ENCODE measurements at places on chromosomes 7 and 10.

GRCh38 chr10:72541337-72541736 is 84.5 kb downstream of the MICU1 start:
- DNase-seq: no peak

DNA sequence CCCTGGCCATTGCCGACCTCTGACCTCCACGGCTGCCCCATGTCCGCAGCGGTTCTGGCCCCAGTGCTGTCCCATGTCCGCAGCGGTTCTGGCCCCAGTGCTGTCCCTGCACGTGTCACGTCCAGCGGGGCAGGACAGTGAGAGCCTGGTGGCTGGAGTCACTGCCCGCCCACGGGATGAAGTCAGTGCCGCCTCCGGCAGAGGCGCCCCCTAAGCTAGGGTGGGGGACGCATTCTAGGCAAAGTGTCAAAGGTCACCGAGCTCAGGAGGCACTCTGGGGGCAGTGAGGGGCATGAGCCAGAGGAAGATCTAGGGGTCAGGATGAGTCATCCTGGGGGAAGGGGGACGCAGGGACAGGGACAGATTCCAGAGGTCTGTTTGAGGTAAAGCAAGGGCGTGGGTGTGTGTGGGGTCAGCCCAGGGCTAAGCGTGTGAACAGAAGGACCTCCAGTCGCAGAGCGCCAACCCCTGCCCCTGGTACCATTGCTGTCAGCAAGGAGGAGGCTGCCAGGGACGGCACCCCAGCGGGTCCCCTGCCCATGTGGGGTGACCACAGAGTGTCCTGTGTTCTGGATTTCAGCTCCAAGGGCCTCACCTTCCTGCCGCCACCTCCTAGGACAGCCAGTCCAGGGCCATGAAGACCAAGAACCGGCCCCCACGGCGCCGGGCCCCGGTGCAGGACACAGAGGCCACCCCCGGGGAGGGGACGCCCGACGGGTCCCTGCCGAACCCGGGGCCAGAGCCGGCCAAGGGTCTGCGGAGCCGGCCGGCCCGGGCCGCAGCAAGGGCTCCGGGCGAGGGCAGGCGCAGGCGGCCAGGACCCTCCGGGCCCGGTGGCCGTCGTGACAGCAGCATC is 665 bp downstream of the BHLHA15 start:
- no peak for DNase-seq

GRCh38 chr10:4656576-4657194 is 169.3 kb upstream of the AKR1E2 start:
- no peak for DNase-seq

DNA sequence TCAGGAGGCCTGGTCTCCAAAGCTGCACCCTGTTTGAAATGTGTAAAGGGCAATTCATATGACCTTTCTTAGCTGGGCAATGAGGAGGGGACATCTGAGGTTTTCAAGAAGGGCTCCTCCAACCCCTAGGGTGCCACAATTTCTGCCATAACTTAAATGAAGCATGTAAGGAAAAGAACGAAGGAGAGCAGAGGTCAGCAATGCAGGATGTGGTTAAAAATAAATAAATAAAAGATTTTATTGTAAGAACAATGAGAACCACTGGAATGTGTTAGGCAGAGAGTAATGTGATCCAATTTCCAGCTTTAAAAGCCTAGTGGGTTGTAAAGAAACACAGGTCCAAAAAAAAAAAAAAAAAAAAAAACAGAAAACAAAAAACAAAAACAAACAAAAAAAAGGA is 673.1 kb downstream of the TNS3 start:
- DNase-seq: no peak

- no peak for DNase-seq
These were observed 126.8 kb downstream of the ADRA2A start for GRCh38 chr10:111203615-111204014.

GRCh38 chr10:122458693-122459092 is 2.7 kb upstream of the HTRA1 start:
- no peak for DNase-seq

GRCh38 chr10:34295142-34295548 is 520.0 kb downstream of the PARD3 start:
- no peak for DNase-seq

- DNase-seq: no peak
These were observed 78.1 kb upstream of the PRR15 start for GRCh38 chr7:29485339-29486190.

GRCh38 chr7:22728401-22729029 is 1.5 kb downstream of the IL6 start:
- no peak for DNase-seq

DNA sequence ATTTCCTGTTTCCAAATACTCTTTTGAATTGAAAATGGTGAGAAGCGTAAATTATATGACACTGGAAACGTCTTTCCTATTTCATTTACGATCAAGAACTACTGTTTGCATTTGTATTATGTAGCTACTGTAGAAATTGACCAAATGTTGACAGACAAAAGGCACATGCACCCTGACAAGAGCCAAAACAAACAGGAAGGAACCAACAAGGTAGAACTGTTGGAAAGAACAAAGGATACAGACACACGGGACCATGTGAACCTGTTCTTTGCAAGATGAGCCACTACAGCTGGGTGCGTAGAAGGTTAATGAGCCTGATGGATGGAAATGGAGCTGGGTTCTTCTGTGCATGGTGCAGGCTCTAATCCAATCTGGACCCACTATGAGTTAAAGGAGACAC is 48.4 kb upstream of the FZD8 start:
- no peak for DNase-seq

- no peak for DNase-seq
These were observed 64.1 kb downstream of the PTPRZ1 start for GRCh38 chr7:121936951-121937623.

DNA sequence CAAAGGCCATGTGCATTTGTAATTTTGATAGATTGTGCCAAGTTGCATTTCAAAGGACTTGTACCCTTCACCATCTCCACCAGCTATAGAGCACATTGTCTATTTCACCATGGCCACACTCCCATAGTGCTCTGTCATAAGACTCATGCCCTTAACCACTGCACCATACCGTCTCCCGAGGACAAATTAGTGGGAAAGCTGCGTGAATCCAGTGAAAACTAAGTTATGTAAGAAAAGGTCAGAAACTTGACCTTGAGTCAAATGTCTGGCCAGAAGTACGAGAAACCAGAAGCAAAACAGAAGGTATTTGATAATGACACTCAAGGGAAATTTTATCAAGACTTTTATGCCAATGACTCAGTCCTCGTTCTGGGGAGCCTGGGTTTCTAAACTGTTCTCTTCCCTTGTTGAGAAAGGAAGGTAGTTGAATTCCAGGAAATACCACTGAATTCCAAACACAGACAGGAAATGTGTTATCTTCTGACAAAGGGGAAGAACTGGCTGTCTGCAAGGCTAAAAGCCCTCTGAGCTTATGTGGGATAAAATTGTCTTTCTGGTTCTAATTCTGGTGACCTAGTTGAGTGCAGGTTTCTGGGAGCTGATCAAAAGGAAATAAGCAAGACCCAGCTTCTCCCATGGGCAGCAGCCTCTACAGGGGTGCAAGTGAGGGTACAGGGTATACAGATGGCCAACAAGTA is 49.7 kb downstream of the CDK1 start:
- no peak for DNase-seq

- no peak for DNase-seq
These were observed 4.3 kb upstream of the CHCHD2 start for GRCh38 chr7:56110611-56111010.

GRCh38 chr10:103336370-103336769 is 14.6 kb downstream of the PCGF6 start:
- no peak for DNase-seq

DNA sequence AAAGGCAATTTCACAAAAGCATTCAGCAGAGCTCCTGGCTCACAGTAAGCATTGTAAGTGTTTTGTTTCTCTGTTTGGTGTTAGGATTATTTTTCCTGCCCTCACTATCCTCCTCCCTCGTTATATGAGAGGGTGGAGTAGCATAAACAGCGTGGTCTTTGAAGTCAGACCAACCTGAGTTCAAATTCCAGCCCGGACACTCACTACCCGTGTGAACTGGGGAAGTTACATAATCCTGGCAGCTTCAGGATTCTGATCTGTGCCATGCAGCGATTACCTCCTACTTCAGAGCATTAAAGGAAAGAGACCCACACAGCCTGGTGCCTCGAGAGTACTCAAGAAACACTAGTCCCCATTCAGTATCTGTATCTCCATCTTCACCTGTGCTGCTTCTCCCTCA is 386.5 kb downstream of the INHBA start:
- DNase-seq: no peak

- DNase-seq: no peak
These were observed 113.2 kb downstream of the GRID1 start for GRCh38 chr10:86253091-86254072.

- no peak for DNase-seq
These were observed 78.5 kb downstream of the GRID1 start for GRCh38 chr10:86287966-86288579.

- DNase-seq: no peak
These were observed 497.4 kb upstream of the FOXK1 start for GRCh38 chr7:4184653-4185052.

- no peak for DNase-seq
These were observed 40.0 kb downstream of the NACAD start for GRCh38 chr7:45048748-45049147.

GRCh38 chr10:123995082-123995460 is 98.3 kb downstream of the CHST15 start:
- DNase-seq: no peak

DNA sequence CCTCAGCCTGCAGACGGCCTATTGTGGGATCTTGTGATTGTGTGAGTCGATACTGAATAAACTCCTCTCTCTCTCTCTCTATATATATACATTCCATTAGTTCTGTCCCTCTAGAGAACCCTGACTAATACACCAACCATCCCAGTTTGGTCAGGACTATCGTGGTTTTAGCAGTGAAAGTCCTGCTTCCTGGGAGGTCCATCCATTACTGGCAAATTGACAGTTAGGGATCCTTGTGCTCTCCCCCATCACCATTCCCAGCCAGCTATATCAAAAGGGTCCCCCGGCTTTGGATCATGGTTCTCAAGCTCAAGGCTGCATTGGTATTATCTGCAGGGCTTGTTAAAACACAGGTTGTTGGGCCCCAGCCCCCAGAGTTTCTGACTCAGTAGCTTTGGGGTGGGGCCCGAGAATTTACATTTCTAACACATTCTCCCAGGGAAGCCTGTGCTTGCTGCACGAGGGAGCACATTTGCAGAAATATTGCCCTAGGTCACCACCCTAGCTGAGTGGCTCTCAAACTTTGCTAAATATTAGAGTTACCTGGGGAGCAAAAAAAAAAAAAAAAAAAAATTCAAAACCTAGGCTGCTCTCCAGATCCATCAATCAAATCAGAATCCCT is 899.1 kb upstream of the AUTS2 start:
- no peak for DNase-seq

DNA sequence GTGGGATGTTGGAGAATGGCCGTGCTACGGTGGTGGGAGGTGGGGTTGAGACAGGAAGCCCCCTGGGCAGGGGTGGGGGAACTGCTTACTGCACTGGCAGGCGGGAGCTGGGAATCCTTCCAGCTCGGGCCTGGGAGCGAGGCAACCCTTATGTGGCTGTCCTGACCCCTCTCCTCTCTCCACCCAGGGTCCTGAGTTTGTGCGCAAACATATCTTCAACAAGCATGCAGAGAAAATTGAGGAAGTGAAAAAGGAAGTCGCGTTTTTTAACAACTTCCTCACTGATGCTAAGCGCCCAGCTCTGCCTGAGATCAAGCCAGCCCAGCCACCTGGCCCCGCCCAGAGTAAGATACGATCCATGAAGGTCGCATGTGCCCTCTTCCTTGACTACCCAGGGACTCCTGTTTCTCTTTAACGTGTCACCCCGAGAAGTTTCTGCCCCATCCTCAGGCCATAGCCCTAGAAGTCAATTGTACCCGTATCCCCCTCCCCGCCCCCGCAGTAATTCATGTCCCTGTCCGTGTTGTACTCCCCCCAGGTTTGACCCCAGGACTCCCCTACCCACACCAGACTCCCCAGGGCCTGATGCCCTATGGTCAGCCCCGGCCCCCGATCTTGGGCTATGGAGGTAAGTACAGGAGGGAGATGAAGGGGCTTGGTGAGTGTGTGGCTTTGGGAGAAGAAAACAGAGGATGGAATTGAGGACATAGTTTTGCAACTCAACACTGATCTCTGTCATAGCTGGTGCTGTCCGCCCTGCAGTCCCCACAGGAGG is 1.8 kb downstream of the UFSP1 start:
- no peak for DNase-seq

DNA sequence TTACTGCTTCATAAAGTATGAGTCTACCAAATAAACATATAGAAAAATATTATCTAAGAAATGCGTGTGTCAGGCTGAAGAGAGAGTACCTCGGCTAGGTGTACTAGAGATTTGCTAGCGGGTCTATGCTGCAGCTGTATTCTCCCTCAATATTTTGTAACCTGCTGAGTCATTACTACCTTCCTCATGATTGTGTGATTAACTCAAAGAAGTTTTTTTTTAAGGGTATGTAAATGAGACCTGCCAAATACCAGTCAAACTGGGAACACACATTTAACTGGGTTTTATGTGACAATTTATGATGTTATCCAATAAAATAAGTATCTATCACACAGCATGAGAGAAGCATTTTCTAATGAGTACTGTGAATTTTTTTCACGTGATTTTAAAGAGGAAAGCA is 180.4 kb downstream of the RNF133 start:
- no peak for DNase-seq

Data from omental fat pad (tissue), 4 donors.